ENCODE measurements at places on chromosomes 13 and 19. TPM values are rescaled to one million over a fixed set of nuclear protein-coding genes. Genes with fewer than 3 reads are reported as not detected.
A peak's percentile ranks its signal among the peaks of the same experiment; 100 is the strongest.

The CBY2 gene
- polyA plus RNA-seq: not detected

The DHDH gene
- 0.48 TPM for polyA plus RNA-seq

The WDR87 gene
- not detected for polyA plus RNA-seq

GRCh38 chr13:43445668-43446067, 341.1 kb downstream of the ENOX1 start:
- DNase-seq: no peak

DNA sequence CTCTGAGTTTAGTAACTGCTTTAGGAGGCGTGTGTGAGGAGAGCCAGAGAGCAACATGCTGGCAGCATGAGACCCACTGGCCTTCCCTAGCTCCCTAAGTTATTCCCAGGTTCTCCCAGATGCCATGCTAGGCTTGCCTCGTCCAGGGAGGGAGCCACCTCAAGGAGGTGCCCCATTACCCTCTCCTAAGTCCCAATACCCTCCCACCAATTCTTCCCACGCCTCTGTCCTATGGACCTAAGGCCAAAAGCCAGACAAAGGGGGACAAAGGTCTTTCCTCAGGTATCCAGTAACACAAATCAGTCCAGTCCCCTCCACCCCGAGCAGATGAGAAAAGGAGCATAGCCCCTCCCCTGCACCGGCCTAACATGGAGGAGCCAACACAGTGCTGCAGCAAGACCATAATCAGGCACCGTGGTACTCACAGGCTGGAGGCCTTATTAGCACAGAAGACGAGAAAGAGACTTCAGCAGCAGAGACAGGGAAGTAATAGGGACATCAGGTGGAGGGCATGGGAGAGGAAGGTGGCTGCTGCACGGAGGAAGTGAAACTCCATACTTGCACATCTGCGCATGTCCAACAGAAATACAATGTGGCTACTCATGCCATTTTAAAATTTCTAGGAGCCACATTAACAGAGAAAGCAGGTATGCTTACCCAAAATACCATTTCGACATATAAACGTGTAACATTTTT, 46.3 kb downstream of the BRD4 start:
- DNase-seq: no peak

DNA sequence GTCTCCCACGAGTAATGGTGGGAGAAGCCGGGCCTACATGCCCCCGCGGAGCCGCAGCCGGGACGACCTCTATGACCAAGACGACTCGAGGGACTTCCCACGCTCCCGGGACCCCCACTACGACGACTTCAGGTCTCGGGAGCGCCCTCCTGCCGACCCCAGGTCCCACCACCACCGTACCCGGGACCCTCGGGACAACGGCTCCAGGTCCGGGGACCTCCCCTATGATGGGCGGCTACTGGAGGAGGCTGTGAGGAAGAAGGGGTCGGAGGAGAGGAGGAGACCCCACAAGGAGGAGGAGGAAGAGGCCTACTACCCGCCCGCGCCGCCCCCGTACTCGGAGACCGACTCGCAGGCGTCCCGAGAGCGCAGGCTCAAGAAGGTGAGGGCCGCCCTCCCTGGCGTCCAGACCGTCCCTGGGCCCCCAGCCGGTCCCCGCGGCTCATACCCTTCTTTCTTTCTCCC, 1.4 kb upstream of the USF2 start:
- no peak for DNase-seq

DNA sequence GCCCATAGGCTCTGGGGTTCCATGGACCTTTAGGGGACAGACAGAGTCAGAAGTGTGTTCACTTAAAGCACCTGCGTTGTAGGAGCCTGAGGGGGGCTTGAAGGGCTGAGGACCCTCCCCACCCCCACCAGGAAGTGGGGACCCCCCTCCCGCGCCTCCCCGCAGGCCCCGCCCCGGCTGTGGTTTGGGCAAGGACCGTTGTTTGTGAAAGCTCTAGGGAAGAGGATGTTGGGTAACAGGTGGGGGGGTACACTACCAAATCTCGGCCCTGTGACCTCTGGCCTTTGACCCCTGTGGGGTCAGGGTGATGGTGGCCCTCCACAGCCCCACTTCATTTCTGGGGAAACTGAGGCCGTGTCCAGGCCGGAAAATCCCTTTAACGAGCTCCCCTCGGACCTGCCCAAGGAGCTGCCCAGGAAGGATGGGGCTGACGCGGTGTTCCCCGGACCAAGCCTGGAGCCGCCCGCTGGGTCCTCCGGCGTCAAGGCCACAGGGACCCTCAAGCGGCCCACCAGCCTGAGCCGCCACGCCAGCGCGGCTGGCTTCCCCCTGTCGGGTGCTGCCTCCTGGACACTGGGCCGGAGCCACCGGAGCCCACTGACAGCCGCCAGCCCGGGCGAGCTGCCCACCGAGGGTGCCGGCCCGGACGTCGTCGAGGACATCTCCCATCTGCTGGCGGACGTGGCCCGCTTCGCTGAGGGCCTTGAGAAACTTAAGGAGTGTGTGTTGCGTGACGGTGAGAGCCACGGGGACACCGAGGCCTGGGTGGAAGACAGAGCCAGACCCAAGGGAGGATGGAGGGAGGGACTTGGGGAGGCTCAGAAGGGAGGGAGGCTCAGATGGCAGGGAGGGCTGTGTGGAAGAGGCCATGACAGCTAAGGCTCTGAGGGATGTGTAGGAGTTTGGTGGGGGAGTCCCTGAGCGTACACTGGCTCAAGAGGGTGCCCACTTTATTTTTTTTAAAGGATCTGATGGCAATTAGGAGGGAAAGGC, 1.3 kb downstream of the ARHGAP45 start:
- DNase-seq: no peak

The ZNF570 gene
- polyA plus RNA-seq: 5.4 TPM

The IRGC gene
- not detected for polyA plus RNA-seq

The PALM3 gene
- polyA plus RNA-seq: 0.51 TPM

GRCh38 chr19:29285187-29285687, 72.3 kb upstream of the UQCRFS1 start:
- DNase-seq: no peak

The TNFSF13B gene
- polyA plus RNA-seq: 0.48 TPM

The PSG6 gene
- polyA plus RNA-seq: not detected

DNA sequence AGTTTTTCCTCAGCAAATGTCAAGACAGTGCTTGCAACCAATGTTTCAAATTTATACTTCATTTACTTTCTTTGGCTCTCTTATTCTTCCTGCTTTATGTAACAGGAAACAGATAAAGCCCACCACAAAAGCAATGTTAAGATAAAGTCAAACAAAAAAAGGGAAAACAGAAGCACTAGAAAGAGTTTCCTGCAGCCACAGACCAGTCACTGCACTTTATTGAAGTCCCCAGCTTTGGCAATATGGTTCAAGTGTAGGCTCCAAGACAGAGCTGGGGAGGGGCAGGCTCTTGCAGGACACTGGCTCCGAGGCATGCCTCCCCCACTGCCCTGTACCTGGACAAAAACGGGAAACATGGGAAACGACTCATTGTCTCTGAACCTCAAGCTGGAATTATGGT, 15.3 kb upstream of the CDC16 start:
- DNase-seq: no peak

The CYSLTR2 gene
- polyA plus RNA-seq: not detected

The LILRA1 gene
- not detected for polyA plus RNA-seq

- no peak for DNase-seq
Observed at GRCh38 chr13:30696278-30697176, 38.8 kb upstream of the ALOX5AP start.

DNA sequence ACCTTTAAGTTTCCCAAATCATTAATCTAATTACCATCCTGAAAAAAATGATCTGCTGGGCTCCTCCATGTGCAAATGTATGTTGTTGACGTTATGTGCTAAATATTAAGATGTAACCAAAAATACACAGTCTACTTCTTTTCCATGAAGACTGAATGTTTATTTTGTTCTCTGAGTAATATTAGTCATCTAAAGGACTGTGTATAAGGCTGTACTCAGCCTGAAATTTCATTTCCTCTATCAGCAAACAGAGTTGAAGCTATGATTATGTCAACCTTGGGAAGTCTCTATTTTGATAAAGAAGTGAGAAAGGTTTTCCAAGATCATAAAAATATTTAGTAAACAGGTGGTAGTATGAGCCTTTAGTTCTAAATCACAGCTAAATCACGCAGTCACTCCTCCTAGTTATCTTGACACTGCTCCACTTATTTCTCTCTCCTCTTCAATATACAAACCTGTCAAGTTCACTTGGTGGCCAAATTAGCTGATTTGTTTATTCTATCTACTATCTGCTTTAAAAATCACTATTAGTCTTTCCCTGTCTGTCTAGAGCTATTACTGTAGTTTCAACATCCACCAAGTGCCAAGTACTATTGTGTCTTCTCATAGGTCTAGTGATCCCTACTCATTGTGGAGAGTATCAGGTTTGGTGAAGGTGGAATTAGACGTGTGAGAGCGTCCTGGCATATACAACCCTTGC, 211.7 kb upstream of the STARD13 start:
- DNase-seq: no peak

The SLC6A16 gene
- 1.6 TPM for polyA plus RNA-seq

- DNase-seq: peak; percentile 15
Observed at GRCh38 chr19:12095111-12095790, 30.7 kb downstream of the ZNF844 start.

- no peak for DNase-seq
Observed at GRCh38 chr13:46555722-46556417, 2.9 kb downstream of the LRCH1 start.

DNA sequence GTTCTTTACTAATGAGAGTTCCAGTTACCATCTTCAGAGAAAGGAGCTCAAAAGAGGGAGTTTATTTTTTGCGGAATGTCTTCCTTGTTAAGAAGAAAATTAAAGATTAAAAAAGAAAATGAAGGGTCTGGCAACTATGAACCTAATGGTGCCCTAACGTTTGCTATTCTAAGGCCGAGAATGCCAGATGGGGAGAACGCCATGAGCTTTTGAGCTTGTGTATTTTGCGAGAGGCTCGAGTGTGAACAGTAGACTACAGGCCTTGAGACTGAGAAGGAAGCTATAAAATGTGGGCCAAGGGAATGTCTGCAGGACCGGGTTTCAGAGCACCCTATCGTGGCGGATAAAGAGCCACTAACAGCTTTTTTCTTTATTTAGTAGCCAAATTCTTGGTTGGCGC, 6.7 kb downstream of the FGF14 start:
- DNase-seq: no peak

- no peak for DNase-seq
Observed at GRCh38 chr13:33311040-33311439, 25.5 kb upstream of the STARD13 start.

The PRSS57 gene
- not detected for polyA plus RNA-seq

DNA sequence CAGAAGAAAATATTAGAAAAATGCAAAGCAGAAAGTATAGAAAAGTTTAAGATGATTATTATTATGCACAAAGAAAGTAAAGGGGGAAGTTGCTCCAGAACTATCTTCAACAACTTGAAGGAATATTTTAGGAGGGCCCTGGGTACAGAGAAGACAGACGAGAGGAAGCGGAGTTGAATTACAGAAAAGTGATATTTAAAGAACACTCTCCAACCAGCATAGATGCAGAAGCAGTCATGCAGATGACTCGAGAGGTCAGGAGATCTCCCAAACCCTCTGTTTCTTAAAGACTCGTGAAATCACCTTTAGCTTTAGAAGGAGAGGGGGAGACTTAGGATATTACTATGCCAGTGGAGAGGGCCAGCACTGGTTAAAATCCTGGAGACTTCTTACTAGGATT, 8.5 kb upstream of the SHISA2 start:
- DNase-seq: no peak

GRCh38 chr13:32903720-32904119, 112.5 kb upstream of the KL start:
- DNase-seq: no peak

GRCh38 chr19:29926801-29927200, 15.2 kb upstream of the URI1 start:
- no peak for DNase-seq

The SULT2A1 gene
- polyA plus RNA-seq: not detected

GRCh38 chr13:98377635-98378378, 199.1 kb downstream of the STK24 start:
- no peak for DNase-seq

DNA sequence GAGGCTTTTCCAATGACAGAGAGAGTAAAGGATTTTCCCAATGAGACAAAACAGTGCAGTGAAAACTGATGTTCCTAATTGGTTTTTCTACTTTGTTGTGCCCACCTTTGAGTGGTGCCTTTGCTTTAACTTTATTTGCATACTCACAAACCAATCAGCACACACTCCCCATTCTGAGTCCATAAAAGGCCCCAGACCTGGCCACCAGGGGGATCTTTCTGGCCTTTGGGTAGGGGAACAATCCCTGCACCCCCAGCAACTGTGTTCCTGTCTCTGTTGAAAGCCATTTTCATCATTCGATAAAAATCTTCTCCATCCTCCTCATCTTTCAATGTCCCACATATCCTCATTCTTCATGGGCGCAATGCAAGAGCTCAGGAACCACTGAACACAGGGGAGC, 252.8 kb downstream of the B3GLCT start:
- DNase-seq: no peak

DNA sequence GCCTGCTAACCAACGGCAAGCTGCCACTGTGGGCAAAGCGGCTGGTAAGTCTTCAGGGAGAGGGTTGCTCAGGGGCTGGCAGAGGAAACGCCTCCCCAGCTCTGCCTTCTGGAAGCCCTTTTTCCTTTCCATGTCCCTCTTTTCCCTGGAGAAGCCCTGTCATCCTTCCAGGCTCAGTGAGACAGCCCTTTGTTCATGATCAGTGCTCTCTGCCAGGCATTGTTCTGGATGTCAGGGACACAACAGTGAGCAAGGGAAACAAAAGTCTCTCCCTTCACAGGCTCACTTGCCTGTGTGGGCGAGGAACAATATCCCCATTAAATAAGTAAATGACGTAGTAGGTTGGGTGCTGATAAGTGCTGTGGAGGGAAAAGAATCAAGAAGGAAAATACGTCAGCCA, 13.9 kb upstream of the OVOL3 start:
- no peak for DNase-seq

The ATP4B gene
- not detected for polyA plus RNA-seq

DNA sequence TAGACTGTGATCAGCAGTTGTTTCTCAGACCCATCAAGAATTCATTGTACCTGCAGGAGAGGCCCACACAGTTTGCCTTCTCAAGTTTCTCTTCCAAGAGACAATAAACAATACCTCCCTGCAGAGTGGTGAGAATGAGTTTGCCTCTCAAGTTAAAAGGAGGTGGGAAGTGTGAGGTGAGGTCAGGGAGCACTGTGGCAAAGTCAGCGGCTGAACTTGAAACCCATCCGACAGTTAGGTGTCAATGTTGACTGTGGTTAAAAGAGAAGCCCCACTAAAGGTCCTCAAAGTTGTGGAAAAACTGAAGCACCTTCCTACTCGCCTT, 72.9 kb upstream of the TSC22D1 start:
- no peak for DNase-seq

The ELAVL3 gene
- not detected for polyA plus RNA-seq

GRCh38 chr19:16400911-16401591, 70.7 kb downstream of the EPS15L1 start:
- no peak for DNase-seq

- DNase-seq: no peak
Observed at GRCh38 chr13:82439159-82439904, 1442.9 kb downstream of the SLITRK1 start.
